ENCODE measurements at places on chromosomes 16 and 17. TPM values are rescaled to one million over a fixed set of nuclear protein-coding genes. Genes with fewer than 3 reads are reported as not detected.

The EVI2A gene
- 0.16 TPM for total RNA-seq

The SPOP gene
- total RNA-seq, result 145 TPM

The STUB1 gene
- 111 TPM for total RNA-seq

The TGFB1I1 gene
- total RNA-seq, result 18.6 TPM

The USP43 gene
- total RNA-seq, result not detected

The RND2 gene
- total RNA-seq, result 0.19 TPM

The NECAB2 gene
- not detected for total RNA-seq

The GNG13 gene
- not detected for total RNA-seq

The NEUROD2 gene
- total RNA-seq, result not detected

The RRAD gene
- total RNA-seq, result 2.1 TPM

The LCMT1 gene
- total RNA-seq, result 20.8 TPM

The CD19 gene
- not detected for total RNA-seq

The ATP2A1 gene
- total RNA-seq, result 0.16 TPM

The KRTAP9-8 gene
- total RNA-seq, result not detected

The ARL2BP gene
- total RNA-seq, result 49.5 TPM

The NDUFB10 gene
- total RNA-seq, result 143 TPM

The RNF112 gene
- 0.25 TPM for total RNA-seq

The CD300LG gene
- under 0.01 TPM for total RNA-seq

The TMC8 gene
- total RNA-seq, result 0.16 TPM

The GLP2R gene
- total RNA-seq, result not detected

The CA7 gene
- total RNA-seq, result not detected

The DUS1L gene
- 59.5 TPM for total RNA-seq

The CRAMP1 gene
- 6.0 TPM for total RNA-seq

The SLC52A1 gene
- under 0.01 TPM for total RNA-seq

The SIAH1 gene
- total RNA-seq, result 21.2 TPM

The TBC1D3E gene
- total RNA-seq, result not detected

The TRAPPC2L gene
- total RNA-seq, result 70.4 TPM

The SMURF2 gene
- total RNA-seq, result 58.9 TPM

The OTOP3 gene
- total RNA-seq, result not detected

The TNP2 gene
- not detected for total RNA-seq

The TBC1D3 gene
- total RNA-seq, result not detected

The AOC3 gene
- 0.31 TPM for total RNA-seq

The SLC12A3 gene
- total RNA-seq, result not detected

The NPIPA3 gene
- total RNA-seq, result 0.16 TPM

The TPSD1 gene
- total RNA-seq, result not detected

The EXOC7 gene
- 51.8 TPM for total RNA-seq

The KRT9 gene
- total RNA-seq, result 0.06 TPM

The ACSM5 gene
- total RNA-seq, result 0.44 TPM

The CCR7 gene
- 0.16 TPM for total RNA-seq

The HS3ST3A1 gene
- total RNA-seq, result not detected

The TLCD1 gene
- 1.3 TPM for total RNA-seq

The OR1A1 gene
- total RNA-seq, result not detected

The OR1F1 gene
- total RNA-seq, result not detected

The ICAM2 gene
- 432 TPM for total RNA-seq

The ARL16 gene
- total RNA-seq, result 25.3 TPM

The BEAN1 gene
- not detected for total RNA-seq

The GP2 gene
- not detected for total RNA-seq

The CTRB2 gene
- not detected for total RNA-seq

The EFNB3 gene
- total RNA-seq, result 0.16 TPM

The DHX58 gene
- total RNA-seq, result 10.2 TPM

The DCTPP1 gene
- total RNA-seq, result 29.2 TPM

All from bladder microvascular endothelial cell (primary cell).